A549 treated with Mapracorat at 1 μM for 4 hours (cell line): ENCODE measurements at places on chromosomes 1 and 21. TPM values are rescaled to one million over a fixed set of nuclear protein-coding genes. Genes with fewer than 3 reads are reported as not detected.

HEYL gene
- 2.9 to 3.3 TPM (median 3.1 TPM) in 5 replicates for total RNA-seq

IFI44L gene
- total RNA-seq = not detected in 5 replicates

SPRR3 gene
- not detected in 5 replicates for total RNA-seq

IVL gene
- total RNA-seq = 0.06 to 0.13 TPM (median 0.10 TPM) in 3 of 5 replicates, not detected in the others

ZMYM1 gene
- total RNA-seq = 3.5 to 8.3 TPM (median 6.3 TPM) in 5 replicates

FMO3 gene
- total RNA-seq = not detected in 5 replicates
